ENCODE measurements at places on chromosomes 13 and 19. TPM values are rescaled to one million over a fixed set of nuclear protein-coding genes. Genes with fewer than 3 reads are reported as not detected.

DNA sequence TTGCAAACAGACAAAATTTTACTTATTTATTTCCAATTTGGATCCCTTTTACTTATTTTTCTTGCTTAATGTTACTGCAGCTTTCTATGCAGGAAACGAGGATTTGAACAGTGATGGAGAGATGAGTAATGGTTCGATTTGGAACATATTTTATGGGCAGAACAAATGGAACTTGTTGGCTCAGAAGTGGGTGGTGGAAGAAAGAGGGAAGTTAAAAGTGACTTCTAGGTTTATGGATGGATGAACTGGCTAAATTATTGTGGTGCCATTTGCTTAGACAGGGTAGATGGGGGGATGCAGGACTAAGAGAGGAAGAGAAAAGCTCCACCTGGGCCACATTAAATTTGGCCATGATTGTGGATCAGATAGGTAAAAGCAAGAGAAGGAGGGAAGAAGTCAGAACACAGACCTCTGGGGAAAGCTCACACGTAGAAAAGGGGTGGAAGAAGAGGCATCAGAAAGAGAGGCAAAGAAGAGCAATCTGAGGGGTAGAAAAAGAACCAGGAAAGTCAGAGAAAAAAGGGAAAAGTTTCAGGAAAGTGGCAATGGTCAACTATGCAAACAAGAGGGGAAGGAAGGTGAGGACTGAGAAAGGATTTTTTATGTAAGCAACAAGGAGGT, 768 bp upstream of the CYSLTR2 start:
- H3K4me1 ChIP-seq: peaks cover 7% of the 10 kb centered on the region
- H3K27me3 ChIP-seq: no peaks in the 10 kb centered on the region
- H3K4me3 ChIP-seq: no peak overlapping the region
- no peak for DNase-seq

DNA sequence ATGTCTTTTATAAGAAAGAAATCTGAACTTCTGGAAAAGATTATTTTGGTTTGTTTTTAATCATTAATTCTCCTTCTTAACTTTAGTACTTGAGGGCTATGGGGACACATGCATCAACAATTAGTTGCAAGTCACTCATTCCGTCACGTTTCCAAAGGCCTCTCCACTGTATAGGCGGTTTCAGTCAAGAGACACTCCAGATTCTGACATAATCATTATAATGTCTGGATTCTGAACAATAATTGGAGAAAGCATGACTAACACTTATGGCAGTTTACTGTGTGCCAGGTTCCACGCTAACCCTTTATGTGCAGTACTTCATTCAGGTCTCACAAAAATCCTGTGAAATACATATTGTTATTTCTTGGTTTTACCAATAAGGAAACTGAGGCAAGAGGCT, 71.9 kb downstream of the TNFRSF19 start:
- H3K4me3 ChIP-seq: no peak overlapping the region
- DNase-seq: no peak
- peaks cover 8% of the 10 kb centered on the region for H3K4me1 ChIP-seq
- H3K27ac ChIP-seq: no peak overlapping the region
- H3K36me3 ChIP-seq: no peaks in the 10 kb centered on the region

GRCh38 chr19:5837761-5838352, 1.6 kb downstream of the FUT6 start:
- DNase-seq: no peak
- H3K27ac ChIP-seq: no peak overlapping the region
- no peaks in the 10 kb centered on the region for H3K36me3 ChIP-seq
- H3K27me3 ChIP-seq: peaks cover 7% of the 10 kb centered on the region
- no peak overlapping the region for H3K4me3 ChIP-seq

GRCh38 chr19:50702871-50703829, 16.5 kb downstream of the SHANK1 start:
- H3K27ac ChIP-seq: no peak overlapping the region
- peaks cover 41% of the 10 kb centered on the region for H3K27me3 ChIP-seq
- no peaks in the 10 kb centered on the region for H3K36me3 ChIP-seq
- no peak for DNase-seq
- H3K4me1 ChIP-seq: no peaks in the 10 kb centered on the region
- no peak overlapping the region for H3K4me3 ChIP-seq

GRCh38 chr19:2686360-2686759, 16.1 kb downstream of the GNG7 start:
- no peaks in the 10 kb centered on the region for H3K27me3 ChIP-seq
- H3K4me1 ChIP-seq: no peaks in the 10 kb centered on the region
- no peak overlapping the region for H3K4me3 ChIP-seq
- no peak for DNase-seq
- H3K27ac ChIP-seq: no peak overlapping the region
- H3K36me3 ChIP-seq: no peaks in the 10 kb centered on the region

DNA sequence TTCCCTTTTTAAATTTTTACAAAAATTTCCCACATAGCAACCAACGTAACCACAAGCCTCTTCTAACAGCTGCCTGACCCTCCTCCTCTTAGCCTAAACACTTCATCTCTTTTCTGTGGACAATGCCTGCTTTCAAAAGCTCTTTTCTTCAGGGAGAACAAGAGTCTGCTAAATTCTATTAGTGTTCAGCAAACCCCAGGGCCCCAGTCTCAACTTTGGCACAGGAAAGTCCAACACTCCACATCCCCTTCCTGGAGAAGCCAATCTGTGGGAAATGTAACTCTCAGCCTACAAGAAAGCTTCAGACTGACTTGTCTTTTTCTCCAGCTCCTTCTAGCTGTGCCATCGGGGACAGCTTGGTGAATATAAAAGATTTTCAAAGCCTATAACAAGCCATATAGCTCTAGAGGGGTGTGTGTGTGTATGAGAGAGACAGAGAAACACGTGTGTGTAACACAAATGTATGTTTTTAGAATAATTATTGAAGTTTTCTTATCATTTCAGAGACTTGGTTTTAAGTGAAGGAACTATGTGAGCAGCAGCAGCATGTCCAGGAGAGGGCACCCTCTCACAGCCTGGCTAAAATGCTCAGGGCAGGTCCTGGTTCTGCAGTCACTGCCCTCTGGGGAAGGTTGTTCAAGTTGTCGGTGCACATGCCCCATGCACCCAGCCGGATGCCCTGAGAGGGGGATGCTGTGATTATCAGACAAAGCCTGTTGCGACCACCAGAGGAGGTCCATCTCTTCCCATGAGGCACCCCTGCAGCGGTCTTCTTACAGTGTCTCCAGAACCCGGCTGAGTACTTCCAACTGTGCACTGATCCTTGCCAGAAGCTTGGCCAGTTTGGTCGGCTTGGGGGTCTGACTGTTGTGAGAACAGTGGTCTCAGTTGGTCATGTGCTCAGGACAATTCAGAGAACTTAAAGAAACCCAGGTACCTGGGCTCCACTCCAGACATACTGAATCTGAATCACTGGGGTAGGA, 34.4 kb downstream of the CCDC70 start:
- no peak overlapping the region for H3K4me3 ChIP-seq
- H3K4me1 ChIP-seq: no peaks in the 10 kb centered on the region
- no peaks in the 10 kb centered on the region for H3K27me3 ChIP-seq
- no peak overlapping the region for H3K27ac ChIP-seq

- no peaks in the 10 kb centered on the region for H3K36me3 ChIP-seq
- no peaks in the 10 kb centered on the region for H3K27me3 ChIP-seq
- peaks cover 17% of the 10 kb centered on the region for H3K4me1 ChIP-seq
- H3K27ac ChIP-seq: no peak overlapping the region
- no peak for DNase-seq
These were observed 4.5 kb downstream of the SPART start for GRCh38 chr13:36341718-36342117.

GRCh38 chr19:7970716-7971448, 27.4 kb upstream of the TIMM44 start:
- H3K27ac ChIP-seq: no peak overlapping the region
- DNase-seq: no peak
- peaks cover 73% of the 10 kb centered on the region for H3K36me3 ChIP-seq

- H3K36me3 ChIP-seq: no peaks in the 10 kb centered on the region
- DNase-seq: no peak
- no peak overlapping the region for H3K27ac ChIP-seq
These were observed 12.7 kb downstream of the PRKCG start for GRCh38 chr19:53894707-53895106.

DNA sequence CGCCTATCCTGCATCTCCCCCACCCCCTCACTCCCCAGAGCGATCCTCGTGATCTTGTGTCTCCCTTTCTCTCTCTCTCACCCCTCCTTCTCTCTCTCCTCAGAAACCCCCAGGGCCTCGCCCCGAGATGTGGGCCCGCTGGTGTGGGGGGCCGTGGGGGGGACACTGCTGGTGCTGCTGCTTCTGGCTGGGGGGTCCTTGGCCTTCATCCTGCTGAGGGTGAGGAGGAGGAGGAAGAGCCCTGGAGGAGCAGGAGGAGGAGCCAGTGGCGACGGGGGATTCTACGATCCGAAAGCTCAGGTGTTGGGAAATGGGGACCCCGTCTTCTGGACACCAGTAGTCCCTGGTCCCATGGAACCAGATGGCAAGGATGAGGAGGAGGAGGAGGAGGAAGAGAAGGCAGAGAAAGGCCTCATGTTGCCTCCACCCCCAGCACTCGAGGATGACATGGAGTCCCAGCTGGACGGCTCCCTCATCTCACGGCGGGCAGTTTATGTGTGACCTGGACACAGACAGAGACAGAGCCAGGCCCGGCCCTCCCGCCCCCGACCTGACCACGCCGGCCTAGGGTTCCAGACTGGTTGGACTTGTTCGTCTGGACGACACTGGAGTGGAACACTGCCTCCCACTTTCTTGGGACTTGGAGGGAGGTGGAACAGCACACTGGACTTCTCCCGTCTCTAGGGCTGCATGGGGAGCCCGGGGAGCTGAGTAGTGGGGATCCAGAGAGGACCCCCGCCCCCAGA, 12.8 kb upstream of the TOMM40 start:
- no peak overlapping the region for H3K27ac ChIP-seq
- no peaks in the 10 kb centered on the region for H3K27me3 ChIP-seq
- no peak for DNase-seq
- peaks cover 45% of the 10 kb centered on the region for H3K36me3 ChIP-seq

GRCh38 chr13:43687038-43687437, 99.7 kb downstream of the ENOX1 start:
- no peaks in the 10 kb centered on the region for H3K27me3 ChIP-seq
- H3K4me3 ChIP-seq: no peak overlapping the region
- H3K4me1 ChIP-seq: no peaks in the 10 kb centered on the region
- H3K36me3 ChIP-seq: no peaks in the 10 kb centered on the region
- DNase-seq: no peak
- H3K27ac ChIP-seq: no peak overlapping the region

Gene TMEM59L
- 2.2 TPM for total RNA-seq

Gene LILRB1
- total RNA-seq: 23.6 TPM

DNA sequence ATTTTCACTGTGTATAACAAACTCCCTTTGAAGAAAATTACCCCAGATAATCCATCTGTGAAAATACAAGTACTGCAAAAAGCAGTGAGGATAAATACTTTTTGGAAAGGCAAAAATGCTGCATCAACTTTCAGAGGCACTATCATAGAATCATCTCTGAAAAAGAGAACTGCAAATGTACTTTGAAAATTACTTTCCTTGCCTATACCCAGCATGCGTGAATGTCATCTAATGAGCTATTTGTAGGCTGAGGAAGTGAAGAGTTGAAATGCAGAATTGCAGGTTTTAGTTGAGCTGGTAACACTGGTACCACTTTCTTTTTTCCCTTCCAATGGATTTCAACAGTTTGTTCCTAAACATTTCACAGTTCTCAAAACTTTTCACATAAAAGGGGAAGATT, 196.7 kb downstream of the TBC1D4 start:
- no peak overlapping the region for H3K27ac ChIP-seq
- no peaks in the 10 kb centered on the region for H3K27me3 ChIP-seq
- H3K4me3 ChIP-seq: no peak overlapping the region
- DNase-seq: no peak

GRCh38 chr13:90397503-90397902, 950.0 kb upstream of the MIR17HG start:
- H3K4me1 ChIP-seq: no peaks in the 10 kb centered on the region
- H3K27me3 ChIP-seq: no peaks in the 10 kb centered on the region
- H3K36me3 ChIP-seq: no peaks in the 10 kb centered on the region
- no peak overlapping the region for H3K4me3 ChIP-seq

DNA sequence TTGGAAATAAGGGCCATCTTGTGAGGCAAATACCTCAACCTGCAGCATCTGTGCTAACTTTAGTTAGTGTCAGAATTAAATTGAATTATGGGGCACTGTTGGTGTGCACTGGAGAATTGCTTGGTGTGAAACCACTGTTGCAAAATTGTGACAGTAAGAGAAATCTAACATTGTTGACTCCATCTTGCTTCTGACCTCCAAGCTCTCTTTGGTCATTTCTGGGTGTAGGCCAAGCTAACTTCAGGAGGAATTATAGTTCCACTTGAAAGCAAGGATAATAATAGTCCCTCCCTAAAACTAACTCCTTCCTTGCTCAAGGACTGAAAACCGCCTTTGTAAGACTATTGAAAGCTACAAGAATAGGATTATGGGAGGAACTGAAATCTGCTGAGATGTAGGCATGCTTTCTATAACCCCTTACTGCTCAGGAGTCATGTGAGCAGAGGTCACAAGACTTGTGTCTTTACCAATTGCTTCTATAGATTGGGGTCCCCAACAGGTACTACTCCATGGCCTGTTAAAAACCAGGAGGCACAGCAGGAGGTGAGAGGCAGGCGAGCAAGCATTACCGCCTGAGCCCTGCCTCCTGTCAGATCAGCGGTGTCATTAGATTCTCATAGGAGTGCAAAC, 24.9 kb upstream of the GAS6 start:
- H3K27me3 ChIP-seq: no peaks in the 10 kb centered on the region
- no peak overlapping the region for H3K27ac ChIP-seq
- H3K4me3 ChIP-seq: no peak overlapping the region
- H3K4me1 ChIP-seq: no peaks in the 10 kb centered on the region
- no peaks in the 10 kb centered on the region for H3K36me3 ChIP-seq

Measured in upper lobe of right lung (tissue), 1 donor.